ENCODE measurements at places on chromosomes 5 and 9.

DNA sequence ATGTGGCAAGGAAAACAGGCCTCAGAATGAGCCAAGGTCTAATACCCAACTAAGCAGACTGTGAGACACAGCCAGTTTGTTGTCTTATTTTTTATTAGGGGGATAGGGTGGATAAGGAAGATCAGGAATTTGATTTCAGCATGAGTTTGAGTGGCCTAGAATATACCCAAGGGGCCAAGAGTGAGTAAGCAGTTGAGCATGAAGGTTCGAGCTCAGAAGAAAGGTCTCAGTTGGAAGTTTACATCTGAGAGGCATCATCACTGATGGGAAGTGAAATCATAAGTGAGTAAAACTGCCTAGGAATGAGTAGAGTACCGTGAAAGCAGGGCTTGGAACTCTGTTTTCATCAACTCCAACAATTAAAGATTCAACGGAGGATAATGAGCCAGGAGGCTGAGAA is 12.6 kb downstream of the PSMD5 start:
- no peak for DNase-seq

- DNase-seq, result no peak
These were observed 166.0 kb downstream of the CDH9 start for GRCh38 chr5:26872337-26872736.

GRCh38 chr5:40717281-40717680 is 37.6 kb downstream of the PTGER4 start:
- no peak for DNase-seq

- no peak for DNase-seq
These were observed 597.7 kb downstream of the CCDC171 start for GRCh38 chr9:16150501-16150900.

GRCh38 chr5:139562847-139563246 is 1.7 kb downstream of the UBE2D2 start:
- no peak for DNase-seq

GRCh38 chr5:87430863-87431457 is 18.2 kb upstream of the CCNH start:
- DNase-seq, result no peak

GRCh38 chr5:76576450-76576849 is 46.8 kb downstream of the F2RL2 start:
- DNase-seq, result no peak

GRCh38 chr5:139470821-139471300 is at the start of gene SMIM33:
SMIM33 (plus strand) TSS chr5:139471004; CDS start chr5:139471122, 118 bp downstream.
- no peak for DNase-seq

DNA sequence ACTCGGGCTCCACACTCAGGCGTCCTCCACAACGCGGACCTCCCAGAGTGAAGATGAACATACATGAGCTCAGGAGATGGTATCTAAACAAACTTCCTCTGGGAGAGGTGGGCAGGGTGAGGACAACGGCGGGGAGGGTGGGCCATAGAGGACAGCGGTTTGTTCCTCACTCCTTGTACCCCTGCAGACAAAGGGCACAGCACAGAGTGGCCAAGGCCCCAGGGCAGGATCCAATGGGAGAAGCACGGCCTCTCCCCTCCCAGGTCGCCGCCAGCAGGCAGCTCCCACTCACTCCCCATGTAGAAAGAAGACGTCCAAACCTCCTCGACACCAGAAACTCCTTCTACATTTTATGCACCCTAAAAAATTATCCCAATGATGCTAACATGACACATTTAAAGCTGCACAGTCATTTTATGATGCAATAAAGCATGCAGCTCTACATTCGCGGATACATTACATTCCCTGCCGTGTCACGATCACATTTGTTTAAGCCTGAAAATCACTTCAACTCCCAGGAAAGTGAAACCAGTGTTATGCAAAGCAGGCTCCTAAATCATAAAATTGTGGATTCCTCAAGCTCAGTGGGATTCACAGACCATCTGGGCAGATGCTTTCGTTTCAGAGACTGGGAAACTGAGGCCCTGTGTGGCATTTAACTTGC is 87.5 kb upstream of the SARDH start:
- no peak for DNase-seq

GRCh38 chr5:5315068-5315980 is 107.2 kb upstream of the ICE1 start:
- no peak for DNase-seq

GRCh38 chr5:139312075-139312474 is 18.5 kb downstream of the MATR3 start:
- DNase-seq, result no peak

- DNase-seq, result no peak
These were observed 4.5 kb upstream of the MOB3B start for GRCh38 chr9:27534131-27534530.

- DNase-seq, result peak; percentile 24
These were observed 9.6 kb downstream of the ROPN1L start for GRCh38 chr5:10451137-10451824.

DNA sequence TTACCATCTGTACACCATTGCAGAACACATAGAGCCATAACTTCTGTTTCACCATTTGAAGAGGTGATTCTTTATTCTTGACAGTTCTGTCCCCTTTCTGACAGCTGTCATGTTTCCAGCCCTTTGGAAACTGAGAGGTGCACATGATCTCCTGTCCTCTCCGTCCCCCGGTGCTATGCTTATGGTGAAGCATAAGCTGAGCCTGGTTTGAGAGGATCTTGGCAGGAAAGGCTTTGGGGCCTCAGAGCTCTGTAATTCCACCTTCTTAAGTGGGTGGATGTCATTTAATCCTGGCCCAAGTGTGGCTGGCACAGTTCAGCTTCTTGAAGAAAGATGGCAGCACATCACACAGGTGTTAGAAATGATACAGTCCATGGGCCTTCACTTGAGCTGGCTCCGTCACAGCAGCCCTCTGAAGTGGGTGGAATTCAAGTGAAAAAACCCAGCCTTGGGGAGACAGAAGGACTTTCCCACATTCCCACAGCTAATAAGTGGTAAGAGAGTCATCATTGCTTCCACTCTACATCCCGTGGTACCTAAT is 30.7 kb upstream of the GRPEL2 start:
- no peak for DNase-seq

- no peak for DNase-seq
These were observed 80.0 kb downstream of the OXCT1 start for GRCh38 chr5:41790038-41790776.

DNA sequence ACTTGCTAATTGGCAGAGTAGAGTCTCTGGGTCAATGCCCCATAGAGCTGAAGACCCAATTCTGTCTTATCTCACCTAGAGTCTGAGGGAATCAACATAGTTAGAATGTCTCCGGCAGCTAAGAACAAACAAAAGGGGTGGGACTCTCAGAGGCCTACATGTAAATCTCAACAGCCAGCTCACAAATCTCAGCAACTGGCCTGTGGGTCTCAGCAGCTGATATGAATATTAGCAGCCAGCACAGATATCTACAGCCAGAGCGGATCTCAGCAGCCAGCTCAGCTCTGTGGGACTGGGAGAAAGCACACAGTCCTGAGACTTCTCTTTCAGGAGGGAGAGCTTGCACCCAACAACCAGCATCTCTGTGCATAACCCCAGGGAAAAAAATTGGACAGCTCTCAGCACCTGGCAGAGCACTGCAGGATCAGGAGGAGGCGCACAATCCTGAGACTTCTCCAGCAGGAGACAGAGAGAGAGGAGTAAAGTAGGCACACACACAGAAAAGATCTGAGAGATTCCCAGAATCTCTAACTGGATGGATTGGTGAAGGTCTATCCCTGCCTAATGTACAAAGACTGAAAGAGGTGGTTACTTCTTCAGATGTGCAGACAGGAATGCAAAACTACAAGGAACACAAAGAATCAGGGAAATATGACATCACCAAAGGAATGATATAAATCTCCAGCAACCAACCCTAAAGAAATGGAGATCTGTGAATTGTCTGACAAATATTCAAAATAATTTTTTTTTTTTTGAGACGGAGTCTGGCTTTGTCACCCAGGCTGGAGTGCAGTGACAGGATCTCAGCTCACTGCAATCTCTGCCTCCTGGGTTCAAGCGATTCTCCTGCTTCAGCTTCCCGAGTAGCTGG is 29.2 kb downstream of the KLF4 start:
- DNase-seq, result no peak

DNA sequence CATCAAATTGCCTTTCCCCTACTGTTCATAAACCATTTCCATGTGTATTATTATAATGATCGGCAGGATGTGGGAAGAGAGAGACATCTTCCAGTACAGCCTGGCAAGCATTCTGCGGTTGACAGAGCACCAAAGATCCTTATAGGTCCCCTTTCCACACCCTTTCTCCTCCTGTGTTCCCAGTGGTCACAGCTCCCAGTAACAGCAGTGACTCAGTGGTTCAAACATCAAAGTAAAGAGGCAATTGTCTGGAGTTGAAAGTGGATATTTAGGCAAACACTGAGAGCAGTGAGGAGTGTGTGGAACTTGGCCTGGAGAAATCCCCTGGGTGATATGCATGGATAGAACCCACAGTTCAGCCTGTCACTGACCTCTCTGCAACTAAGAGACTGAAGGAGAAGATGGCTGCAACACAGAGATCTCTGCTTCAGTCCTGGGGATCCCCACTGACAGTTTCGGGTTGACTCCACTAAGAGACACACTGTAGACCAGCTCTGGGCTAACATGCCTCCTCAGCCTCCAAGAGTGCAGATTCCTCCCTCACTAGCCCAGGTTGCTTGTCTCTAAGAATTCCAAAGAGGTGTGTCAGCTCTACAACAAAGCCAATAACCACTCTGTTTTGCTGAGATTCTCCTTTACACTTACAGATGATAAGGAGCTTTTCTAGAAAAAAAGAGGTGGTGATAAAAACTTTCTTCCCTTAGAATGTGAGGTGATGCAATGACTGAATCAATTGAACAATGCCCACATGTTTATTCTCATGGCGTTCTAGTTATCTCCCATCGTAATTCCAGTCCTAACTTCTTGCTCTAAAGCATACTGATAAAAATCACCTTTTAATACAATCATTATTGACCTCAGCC is 94.4 kb upstream of the IL6ST start:
- DNase-seq, result no peak

DNA sequence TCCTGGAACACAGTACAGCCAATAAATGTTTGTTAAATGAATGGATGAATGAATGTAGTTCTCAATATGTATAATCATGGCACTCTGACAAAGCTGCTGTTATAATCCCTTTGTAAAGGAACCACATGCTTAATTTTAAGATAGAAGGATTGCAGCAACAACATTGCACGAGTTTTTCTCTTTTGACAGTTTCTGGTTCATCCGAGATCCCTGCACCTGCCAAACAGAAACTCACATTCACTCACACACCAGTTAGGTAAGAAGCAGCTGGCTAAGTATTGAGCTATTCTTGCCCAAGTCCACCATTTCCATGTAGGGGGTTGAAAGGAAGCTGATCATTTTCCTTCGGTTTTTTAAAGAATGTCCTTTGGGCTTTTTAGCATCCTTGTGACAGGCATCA is 133.7 kb upstream of the MAP1B start:
- DNase-seq, result no peak

DNA sequence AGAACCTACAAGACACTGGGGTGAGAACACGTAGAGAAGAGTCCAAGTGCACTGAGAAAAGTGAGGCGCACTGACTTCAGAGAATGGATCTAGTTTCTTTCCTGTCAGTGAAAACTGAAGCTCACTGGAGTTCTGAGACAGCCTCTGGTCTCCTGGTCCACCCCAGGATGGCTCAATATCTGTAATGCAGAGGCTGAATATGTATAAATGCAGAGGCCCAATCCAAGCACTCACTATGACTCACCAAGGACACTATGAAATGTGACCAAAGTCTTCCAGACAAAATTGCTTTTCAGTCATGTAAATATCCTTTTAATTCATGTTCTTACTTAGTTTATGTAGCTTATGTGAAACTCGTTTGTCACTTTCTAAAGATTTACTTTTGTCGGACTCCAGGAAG is 53.8 kb downstream of the NFIB start:
- no peak for DNase-seq

DNA sequence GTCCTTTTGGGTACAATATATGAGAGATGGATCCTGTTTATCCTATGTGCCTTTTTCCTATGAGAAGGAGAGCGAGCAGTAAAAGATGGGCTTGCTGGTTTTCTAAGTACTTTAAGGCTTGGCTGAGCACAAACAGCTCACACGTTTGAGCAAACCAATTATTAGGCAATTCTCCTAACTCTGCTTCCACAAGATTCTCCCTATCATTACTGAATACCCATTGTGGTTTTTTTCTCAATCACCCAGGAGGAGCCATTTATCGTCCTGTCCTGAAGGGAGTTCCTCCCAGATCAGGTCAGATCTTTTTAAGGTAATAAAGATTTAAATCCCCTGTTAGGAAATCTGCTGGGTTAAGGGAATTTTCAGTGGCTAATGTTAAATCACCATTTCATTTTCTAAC is 19.4 kb upstream of the C1QTNF3 start:
- no peak for DNase-seq

DNA sequence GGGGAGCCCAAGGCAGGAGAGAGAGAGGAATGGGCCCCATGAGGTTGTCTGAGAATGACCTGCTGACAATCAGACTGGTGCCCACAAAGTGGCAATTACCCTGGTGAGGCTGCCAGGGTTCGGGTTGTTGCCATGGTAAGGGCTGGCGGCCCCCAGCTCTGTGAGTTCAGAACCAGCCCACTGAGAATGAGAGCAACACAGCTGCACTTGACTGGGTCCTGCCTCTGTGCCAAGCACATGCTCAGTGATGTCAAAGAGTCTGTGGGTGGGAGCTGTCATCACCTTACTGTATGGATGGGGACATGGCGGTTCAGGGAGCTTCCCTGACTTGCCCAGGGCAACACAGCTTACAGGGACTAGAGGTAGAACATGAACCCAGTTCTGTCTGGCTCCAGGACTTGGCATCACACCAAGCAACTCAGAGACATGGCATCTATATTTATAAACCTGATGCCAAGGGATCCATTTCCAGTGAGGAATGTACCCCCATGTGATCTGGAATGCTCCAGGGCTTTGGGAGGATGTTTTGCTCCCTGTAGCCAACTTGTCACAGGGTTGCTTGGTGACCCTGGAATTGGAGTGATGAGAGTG is 38.2 kb upstream of the TEX48 start:
- DNase-seq, result no peak

GRCh38 chr9:134966697-134967546 is 49.2 kb upstream of the FCN1 start:
- DNase-seq, result no peak

DNA sequence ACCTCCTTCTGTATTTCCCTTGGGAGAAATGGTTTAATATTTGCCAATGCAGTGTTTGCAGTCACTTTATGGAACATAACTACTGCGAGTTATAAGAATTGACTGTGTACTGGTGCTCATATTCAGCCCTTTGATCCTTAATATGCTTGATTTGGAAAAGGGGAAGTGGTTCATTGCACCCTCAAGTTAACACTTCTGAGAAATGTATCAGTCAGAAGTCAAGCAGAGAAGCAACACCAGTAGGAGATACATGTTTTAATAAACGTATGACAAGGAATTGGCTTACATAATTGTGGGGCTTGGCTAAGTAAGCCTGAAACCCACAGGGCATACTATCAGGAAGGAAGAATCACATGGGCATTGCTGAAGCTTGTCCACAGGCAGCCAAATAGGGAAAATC is 131.0 kb upstream of the SPRY4 start:
- DNase-seq, result no peak

Data from CD4-positive, alpha-beta T cell treated with Interleukin-15 for 1 hour (primary cell).